Mucosa of gallbladder (tissue), 1 donor: ENCODE measurements at places on chromosomes 6 and 20. TPM values are rescaled to one million over a fixed set of nuclear protein-coding genes. Genes with fewer than 3 reads are reported as not detected.

- DNase-seq: no peak
These were observed 603.4 kb downstream of the MMUT start for GRCh38 chr6:48859562-48860123.

DNA sequence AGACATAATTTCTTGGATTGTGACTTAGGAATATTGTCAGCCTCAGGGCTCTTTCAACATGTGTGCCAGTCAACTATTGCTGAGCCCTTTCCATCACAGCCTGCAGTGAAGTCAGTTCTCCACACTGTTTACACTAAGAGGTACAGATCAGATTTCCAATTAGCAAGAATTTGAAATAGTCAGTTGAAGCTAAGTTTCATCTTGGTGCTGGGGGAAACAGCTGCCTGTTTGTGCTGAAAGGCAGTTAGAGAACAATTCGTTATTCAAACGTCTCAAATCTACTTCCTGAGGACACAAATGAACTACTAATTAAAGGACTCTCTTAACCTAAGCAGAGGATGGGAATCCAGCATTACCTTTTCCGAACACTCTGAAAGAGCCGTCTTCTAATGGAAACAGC, 25.9 kb downstream of the ADGRF1 start:
- DNase-seq: no peak

DNA sequence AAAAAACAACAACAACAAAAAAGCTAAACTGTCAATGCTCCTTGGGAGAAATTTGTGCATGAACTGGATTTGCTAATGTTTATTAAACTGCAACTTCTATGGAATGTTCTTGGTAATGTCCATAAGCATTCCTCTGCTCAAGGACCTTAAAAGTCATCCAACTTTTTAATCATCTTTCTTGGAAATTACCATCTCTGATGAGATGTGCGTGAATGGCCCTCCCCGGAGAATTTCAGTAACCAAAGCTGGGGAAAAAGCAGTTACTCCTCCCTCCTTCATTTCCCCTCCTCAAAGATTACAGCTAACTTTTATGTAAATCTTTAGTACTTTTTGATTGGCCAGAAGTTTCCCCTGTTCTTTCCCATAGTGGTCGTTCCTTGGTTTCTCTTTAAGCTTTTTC, 5.2 kb downstream of the TBCC start:
- DNase-seq: no peak

DNA sequence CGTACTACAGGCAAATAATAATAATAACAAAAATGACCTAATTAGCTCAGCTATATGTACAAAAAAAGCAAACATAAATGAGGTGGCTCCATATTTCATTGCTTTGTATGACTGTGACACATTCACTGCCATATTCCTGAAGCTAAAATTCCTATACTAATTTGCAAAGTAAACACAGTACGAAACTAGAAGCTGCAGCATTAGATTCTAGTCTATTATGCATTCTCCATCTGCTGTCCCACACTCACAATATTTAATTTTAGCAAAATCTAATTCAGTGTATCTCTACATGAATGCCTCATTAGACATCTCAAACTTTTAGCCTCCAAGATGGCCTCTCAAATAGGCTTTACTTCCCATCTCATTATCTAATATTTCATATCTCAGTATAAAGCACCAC, 55.1 kb downstream of the ATG5 start:
- DNase-seq: no peak

- DNase-seq: no peak
These were observed 18.2 kb upstream of the HDGFL1 start for GRCh38 chr6:22550971-22551670.

DNA sequence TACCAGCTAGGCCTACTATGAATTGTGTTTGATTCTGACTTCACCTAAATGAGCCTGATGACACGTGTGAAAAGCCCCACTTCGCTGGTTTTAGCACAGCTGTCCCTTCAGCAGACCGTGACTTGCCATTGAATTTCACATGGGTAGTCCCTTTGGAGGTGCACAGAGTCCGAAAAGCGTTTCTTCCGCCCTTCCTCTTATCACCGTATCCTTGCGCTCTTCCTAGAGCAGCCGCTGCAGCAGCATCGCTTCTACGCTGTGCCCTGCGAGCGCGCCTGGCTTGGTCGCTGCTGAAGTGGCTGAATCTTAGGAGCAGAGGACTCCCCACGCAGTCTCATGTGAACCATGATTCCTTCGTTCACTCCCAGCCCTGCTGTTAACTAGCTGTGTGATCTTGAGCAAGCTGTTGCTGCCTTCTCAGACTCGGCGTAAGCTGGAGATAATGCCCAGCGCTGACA, 127.0 kb downstream of the PACRG start:
- DNase-seq: no peak

- peak; percentile 25 for DNase-seq
These were observed 14.5 kb downstream of the TREM1 start for GRCh38 chr6:41271901-41272395.

GRCh38 chr20:30487947-30488926, 769.2 kb upstream of the DEFB115 start:
- no peak for DNase-seq

- DNase-seq: no peak
These were observed 9.0 kb downstream of the GNAS-AS1 start for GRCh38 chr20:58841539-58842264.

DNA sequence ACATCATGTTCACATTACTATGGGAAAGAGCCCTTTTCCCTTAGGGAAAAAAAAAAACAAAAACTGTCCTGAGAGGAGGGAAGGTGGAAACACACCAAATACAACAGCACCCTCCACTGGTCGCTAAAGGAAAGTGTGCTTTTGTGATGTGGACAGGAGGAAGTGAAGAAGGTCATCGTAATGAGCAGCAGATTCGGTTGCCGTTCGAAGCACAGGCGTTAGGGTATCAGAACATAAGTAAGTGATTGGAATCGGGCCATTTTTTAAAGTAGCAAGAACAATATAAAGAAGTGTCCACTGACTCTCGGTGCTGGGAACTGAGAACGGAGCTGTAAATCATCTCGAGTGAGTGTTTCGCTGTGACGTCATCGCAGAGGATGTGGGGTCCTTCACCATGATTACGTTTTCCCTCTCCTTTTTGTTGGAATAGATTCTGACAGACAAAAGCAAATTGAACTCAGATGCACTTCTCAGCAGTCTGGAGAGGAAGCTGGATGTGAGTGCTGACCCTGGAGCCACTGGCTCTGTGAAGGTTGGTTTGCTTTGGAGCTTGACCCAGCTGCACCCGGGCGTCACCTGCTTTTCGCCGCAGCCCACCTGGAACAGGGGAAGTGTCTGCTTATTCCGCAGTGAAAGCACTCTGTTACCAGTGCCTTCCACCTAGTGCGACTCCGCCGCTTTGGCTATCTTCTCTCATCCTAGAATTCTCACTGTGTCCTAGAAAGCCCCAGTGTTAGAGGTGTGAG, 203.6 kb upstream of the GMDS start:
- DNase-seq: peak; percentile 49

DNA sequence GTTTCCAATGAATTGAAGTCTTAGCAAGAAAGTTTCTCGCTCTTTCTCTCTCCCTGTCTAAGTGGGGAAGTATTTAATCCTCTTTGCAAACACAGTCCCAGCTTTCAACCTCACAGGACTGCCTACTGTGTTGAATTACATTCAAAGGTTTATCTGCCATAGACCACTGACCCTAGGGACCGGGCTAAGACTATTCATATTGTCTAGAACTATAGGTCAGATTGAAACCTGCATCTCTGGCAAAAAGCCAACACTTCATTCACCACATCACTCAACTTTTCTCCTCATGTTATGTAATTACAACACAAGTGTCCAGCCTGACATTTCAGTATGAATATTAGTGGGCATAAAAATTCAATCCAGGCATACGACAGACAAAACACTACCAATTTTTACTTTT, 314.7 kb upstream of the RSPO3 start:
- no peak for DNase-seq

DNA sequence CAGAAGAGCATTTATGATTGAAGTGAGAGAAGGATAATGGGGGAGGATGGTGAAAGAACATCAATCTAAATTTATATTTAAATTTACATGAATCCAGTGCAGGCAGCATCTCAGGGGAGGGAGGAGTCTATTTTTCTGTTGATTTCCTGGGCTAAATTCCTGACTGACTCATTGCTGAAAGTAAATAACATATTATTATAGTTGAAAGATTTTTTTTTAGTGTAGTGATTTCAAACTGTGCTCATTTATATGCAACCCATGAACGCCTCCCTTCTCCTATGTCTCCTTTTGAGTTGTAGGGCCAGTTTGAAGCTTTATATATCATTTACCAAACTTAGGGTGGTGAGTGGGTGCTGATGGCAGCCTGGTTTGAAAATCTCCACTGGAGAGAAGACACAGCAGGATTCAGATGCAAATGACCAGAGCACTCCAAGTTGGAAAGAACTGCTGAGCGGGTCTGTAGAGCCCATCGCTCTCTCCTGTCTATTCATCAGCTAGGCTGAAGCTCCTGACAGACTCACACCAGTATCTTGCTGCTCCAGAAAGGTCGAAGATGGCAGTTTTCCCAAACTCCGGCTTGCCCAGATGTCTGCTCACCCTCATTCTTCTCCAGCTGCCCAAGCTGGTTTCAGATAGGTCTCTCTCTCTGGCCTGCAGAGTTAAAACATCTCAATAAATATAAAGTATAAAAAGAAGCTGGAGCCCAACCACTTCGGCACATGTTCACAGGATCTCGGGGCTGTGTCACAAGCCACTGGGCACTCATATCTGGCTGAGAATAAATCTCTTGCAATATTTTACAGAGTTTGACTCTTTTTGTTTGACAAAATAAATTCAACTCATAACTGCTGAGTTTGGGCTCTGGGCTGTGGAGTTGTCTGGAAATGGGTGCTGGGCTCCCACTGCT, 18.3 kb downstream of the BTN2A1 start:
- DNase-seq: no peak

DNA sequence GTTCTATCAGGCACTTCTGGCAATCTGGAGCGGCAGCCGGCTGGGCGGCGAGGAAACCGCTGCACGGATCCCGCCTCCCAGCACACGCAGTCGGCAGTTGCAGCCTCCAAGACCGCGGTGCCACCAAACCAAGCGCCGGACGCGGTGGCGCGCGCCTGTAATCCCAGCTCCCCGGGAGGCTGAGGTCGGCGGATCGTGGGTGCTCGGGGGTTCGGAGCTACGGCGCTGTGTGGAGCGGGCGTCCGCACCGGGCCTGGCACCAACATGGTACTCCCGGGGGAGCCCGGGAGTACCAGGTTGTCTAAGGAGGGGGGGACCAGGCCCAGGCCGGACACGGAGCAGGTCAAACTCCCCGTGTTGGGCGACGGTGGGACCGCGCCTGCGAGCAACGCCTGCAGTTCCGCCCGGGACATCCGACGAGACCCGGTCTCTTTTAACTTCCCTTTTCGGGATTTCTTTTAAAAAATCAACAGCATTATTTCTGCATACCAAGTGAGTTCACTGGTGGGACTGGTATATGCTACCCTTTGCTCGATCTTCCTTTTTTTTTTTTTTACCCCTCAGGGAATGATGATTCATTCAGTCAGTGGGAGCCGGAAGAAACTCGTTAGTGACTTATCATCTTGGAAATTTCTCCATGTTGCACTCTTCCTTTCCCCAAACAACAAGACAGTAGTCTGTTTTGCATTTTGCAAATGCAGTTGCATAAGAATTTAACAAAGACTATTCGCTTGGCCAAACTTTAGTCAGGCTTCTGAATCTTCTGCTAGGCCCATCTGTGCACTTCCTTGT, 27.6 kb downstream of the ZNF311 start:
- DNase-seq: no peak

DNA sequence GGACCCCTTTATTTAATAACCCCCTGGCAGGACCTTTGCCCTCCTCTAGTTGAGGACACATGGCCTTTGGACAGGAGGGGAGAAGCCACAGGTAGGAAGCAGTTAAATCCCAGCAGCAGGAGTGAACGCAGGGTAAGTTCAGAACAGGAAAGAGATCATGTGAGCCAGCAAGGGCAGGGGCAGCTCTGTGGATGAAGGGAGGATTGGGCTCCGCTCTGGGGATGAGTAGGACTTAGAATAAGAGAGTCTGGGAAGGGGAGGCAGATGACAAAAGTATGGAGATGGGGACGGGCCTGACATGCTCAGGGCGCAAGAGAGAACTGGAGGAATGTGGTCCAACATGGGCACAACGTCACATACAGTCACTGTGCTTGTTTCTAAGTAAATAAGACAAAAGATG, 89.0 kb downstream of the NDUFAF5 start:
- no peak for DNase-seq

GRCh38 chr6:70371454-70372105, 41.7 kb upstream of the FAM135A start:
- no peak for DNase-seq

DNA sequence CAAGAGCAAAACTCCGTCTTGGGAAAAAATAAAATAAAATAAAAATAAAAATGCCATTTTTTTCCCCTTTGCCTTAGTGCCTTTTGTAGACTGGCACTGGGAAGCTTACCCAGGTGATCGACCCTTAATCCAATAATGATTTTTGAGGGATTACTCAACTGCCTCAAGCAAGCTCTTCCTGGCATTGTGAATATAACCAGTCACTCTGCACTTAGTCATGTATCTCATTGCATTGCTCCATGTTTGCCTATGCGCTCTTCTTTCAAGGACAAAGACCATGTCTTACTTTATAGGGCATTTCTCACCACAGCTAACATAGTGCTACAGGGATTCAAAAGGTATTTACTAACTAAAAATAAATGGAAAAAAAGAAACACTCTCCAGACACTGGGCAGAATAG, 13.0 kb downstream of the GFOD1 start:
- no peak for DNase-seq

DNA sequence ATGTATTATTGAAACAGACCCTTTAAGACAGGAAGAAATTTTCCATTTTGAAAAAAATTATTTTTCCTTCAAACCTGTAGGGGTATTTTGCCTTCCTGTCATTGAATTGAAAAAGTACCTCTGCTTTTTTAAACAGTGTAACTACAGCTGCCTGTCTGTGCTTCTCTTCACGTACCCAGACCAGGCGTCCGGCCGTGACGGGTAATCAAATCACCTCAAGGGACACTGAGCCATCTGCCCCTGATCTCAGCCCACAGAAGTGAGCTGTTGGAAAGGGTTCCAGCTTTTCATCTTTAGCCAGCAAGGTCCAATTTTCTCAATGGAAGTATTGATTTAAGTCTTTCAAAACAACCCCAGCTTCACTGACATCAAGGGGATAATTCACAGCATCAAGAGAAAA, 58.0 kb downstream of the SLC35D3 start:
- no peak for DNase-seq

The SLC12A5 gene
- 0.32 TPM for total RNA-seq

The FAM162B gene
- total RNA-seq: 2.7 TPM

The CGAS gene
- 4.5 TPM for total RNA-seq

The RPL7L1 gene
- 61.1 TPM for total RNA-seq

The CST4 gene
- 3.7 TPM for total RNA-seq

The NSFL1C gene
- 77.5 TPM for total RNA-seq

The PLN gene
- total RNA-seq: 152 TPM
